ENCODE measurements at places on chromosomes 4 and X.

- no peak for DNase-seq
Measured at GRCh38 chr4:124708517-124709300, 3.8 kb downstream of the ANKRD50 start.

- no peak for DNase-seq
Measured at GRCh38 chr4:1171311-1172227, 814 bp downstream of the SPON2 start.

GRCh38 chr4:112855058-112855457 is 194.4 kb upstream of the ANK2 start:
- DNase-seq, result no peak

GRCh38 chr4:15938182-15938581 is 358 bp downstream of the FGFBP1 start:
- DNase-seq, result no peak
